ENCODE measurements at places on chromosomes 1 and 21.

- DNase-seq, result no peak
Observed at GRCh38 chr1:64047549-64047996, 155.8 kb upstream of the UBE2U start.

DNA sequence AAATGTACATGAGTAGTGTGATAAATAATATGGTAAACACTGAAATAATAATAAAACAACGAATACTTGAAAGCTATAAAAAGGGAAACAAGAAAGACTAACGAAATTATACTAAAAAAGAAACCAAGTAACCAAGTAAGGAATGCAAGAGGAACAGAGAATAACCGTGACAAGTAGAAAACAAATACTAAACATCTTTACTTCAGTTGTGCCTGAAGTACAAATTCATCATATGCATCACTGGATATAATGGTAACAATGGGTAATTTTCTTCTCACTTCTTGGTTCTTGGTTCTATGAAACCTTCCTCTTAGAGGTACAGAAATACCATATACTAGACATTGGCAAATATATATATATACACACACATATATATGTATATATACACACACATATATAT, 1093.6 kb upstream of the B3GALT2 start:
- DNase-seq, result no peak

DNA sequence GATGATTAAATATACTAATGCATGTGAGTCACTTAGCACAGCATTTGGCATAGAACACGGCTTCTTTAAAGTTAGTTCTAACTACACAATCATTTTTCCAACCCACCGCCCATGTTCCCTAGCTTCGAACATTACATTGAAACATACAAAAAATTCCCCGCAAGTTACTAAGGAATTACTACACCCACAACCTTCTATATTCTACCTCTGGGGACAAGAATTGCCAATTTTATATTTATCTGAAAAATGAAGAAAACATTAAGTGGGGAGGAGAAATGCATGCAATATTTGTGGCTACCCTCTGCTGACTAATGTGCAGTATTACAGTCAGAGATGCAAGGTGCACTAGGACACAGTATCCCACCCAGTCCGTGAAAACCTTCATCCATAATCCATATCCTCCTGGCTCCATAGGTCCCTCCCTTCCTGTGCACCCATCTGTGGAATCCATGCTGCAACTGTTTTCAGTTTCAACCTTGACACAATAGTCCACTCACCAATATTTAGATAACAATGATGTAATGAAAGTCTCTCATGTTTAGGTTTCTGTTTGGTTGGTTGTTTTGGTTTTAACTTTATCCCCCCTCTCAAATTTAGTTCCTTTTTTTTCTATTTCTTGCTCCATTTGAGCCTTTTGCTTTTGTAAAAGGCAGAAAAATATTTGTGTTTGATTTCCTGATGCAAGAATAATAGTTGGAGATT, 31.6 kb downstream of the RGS5 start:
- no peak for DNase-seq

- DNase-seq, result no peak
Observed at GRCh38 chr1:218886101-218886871, 287.4 kb upstream of the LYPLAL1 start.

GRCh38 chr1:228902781-228903433, 167.6 kb downstream of the RHOU start:
- DNase-seq, result no peak

- DNase-seq, result no peak
Observed at GRCh38 chr1:214331827-214332423, 51.0 kb downstream of the SMYD2 start.

DNA sequence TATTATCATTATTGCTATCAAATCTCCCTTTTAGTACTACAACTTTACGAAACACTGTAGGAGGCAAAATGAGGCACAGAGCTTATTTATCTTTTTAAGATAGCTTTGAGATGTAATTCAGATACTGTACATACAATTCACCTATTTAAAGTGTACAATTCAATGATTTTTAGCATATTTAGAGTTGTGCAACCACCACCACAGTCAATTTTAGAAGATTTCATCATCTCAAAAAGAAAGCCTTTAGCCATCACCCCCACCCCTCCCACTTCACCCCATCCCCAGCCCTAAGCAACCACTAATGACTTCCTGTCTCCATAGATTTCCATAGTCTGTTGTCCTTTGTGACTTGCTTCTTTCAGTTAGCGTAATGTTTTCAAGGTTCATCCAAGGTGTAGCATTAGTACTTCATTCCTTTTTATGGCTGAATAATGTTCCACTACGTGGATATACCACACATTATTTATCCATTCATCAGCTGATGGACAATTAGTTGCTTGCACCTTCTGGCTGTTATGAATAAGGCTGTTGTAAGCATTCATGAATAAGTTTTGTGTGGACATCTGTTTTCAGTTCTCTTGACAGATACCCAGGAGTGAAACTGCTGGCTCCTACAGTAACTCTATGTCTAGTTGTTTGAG, 9.4 kb upstream of the CAPN9 start:
- DNase-seq, result no peak

DNA sequence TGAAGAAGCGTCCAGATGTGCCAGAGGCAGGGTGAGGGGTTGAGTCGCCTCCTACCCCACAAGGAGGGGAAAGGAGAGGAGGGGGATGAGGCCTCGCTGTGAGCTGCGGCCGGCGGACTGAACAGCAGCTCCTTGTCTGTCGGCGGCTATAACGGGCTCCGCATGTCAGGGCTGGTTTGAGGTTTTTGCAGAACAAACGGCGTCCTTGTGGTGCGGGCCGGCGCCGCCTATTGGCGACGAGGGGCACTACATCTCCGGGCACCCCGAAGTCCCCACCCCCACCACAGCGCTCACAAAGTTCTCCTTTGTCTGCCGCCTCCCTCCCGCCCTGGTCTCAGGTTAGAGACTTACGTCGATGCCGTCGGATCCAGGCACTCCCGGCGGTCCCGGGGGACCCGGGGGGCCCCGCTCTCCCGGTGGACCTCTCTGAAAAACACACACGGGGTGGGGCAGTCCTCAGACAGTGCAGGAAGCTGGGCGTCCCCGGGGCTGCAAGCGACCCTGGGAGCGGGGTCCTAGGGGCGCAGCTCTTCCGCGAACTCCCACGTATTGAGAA, 1.8 kb downstream of the COL9A2 start:
- DNase-seq, result peak; percentile 77

- DNase-seq, result no peak
Observed at GRCh38 chr1:152487871-152488270, 22.7 kb upstream of the LCE5A start.

GRCh38 chr1:240031009-240031408, 60.7 kb upstream of the FMN2 start:
- DNase-seq, result no peak

DNA sequence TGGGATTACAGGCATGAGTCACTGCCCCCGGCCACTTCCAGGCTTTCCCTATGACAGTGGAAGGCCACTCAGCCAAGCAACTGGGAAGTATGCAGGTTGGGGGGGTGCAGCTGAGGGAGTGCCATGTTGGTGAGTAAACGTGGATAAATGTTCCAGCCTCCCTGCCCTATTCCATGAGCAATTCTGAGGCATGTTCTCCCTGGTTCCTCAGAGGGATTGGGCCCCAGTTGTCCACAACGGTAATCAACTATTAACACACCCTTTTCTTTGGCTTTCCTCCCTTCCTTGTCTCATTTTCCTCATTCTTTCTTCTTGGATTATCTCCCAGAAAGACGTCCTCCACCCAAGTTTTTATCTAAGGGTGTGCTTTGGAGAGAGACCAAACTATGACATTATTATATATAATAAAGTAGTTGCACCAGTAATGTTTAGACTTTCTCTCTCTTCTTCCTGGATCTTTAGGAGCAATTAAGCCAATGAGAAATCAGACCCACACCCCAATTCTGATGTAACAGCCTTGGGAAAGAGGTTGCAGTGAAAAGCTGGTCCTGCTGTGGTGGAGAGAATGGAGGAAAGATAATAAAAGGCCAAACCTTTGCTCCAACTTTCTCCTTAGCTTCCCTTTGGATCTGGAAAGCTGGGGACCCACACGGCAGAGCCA, 6.8 kb upstream of the SLAMF9 start:
- DNase-seq, result no peak

DNA sequence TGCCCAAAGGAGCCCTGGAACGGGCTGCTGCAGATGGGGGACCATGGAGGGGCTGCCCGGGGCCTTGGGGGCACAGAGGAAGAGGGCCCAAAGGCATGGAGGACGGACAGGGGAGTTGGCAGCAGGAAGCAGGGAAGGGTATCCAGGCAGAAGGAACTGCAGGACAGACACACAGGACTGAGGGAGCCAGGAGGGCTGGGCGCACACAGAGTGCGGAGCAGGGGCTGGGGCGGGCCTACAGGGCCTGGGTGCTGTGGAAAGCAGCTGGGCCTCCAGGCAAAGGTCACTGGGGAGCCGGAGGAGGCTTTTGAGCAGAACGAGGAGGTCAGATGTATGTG, 28.1 kb downstream of the KRTAP10-1 start:
- no peak for DNase-seq

GRCh38 chr1:150534002-150534401, 15.2 kb upstream of the ADAMTSL4 start:
- DNase-seq, result no peak

DNA sequence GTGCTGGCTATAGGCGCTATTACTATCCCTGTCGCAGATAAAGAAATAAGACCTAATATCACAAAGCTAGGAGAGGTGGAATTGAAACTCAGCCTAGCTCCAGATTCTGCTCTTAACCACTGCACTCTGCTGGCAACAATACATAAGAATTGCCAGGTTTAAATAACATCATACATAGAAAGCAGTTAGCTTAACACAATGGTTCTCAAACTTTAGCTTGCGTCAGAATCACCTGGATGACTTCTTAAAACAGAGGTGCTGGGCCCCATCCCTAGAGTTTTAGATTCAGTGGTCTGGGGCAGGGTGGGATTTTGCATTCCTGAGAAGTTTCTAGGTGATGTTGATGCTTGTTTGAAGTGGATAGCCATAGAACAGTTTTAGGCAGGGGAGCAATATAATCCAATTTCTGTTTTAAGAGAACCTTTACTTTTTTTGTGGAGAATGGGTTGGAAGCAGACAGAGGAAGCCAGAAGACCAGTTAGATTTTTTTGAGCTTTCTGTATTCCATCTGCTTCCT, 1.1 kb upstream of the POMGNT1 start:
- DNase-seq, result no peak

DNA sequence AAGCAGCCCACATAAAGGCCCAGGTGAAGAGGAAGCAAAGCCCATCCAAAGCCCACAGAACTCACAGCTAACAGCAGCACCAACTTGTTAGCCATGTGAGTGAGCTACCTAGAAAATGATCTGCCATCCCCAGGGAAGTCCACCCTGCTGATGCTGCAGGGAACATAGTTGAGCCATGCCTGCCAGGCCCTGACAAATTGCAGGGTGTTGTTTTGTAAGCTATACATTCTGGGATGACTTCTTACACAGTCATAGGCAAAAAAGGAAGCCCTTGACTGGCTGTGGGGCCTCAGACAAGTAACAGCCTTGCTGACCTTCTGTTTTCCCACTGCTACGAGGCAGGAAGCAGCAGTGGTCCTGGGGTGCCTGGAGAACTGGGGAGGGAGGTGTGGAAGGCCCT, 262.7 kb downstream of the MATN1 start:
- no peak for DNase-seq

- no peak for DNase-seq
Observed at GRCh38 chr1:37325010-37325409, 149.4 kb upstream of the ZC3H12A start.

- DNase-seq, result no peak
Observed at GRCh38 chr21:33028773-33029384, 3.1 kb downstream of the OLIG2 start.

- no peak for DNase-seq
Observed at GRCh38 chr1:218025454-218025853, 259.6 kb upstream of the RRP15 start.

DNA sequence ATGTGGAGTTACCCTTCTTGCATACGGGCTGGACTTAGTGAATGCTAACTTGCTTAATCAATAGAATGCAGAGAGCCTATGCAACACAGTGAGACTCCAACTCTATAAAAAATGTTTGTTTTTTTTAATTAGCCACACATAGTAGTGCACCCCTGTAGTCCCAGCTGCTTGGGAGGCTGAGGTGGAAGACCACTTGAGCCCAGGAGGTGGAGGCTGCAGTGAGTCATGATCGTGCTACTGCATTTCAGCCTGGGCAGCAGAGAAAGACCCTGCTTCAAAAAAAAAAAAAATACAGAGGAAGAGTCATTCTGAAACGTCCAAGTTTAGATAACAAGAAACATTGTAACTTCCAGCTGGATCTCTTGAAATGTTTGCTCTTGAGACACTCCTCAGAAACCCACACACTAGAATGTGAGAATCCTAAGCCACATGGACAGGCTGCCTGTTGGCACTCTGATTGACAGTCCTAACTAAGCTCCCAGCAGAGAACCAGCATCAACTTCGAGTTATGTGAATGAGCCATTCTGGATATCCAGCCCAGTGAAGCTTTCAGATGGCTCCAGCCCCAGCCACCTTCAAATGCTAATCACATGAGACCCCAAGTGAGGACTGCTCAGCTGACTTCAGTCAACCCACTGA, 20.0 kb upstream of the CAP1 start:
- DNase-seq, result no peak

DNA sequence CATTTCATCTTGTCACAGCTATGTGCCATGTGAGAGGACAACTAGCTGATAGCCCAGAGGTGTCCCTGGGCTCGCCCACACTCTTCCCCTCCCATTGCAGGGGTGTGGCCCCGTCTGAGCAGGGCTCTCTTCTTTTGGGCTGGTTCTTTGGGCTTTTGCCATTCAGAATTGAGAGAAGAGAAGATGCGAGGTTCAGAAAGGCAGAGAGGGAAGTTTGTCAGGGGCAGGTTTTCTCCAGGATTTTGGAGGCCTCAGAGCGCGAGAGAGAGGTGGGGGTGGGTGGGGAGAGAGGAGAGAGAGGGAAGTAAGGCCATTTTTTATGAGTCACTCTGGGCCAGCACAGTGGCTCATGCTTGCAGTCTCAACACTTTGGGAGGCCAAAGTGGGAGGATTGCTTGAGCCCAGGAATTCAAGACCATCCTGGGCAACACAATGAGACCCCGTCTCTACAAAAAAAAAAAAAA, 5.2 kb downstream of the IFI6 start:
- DNase-seq, result no peak

- DNase-seq, result no peak
Observed at GRCh38 chr1:92795166-92795565, 10.3 kb upstream of the EVI5 start.

DNA sequence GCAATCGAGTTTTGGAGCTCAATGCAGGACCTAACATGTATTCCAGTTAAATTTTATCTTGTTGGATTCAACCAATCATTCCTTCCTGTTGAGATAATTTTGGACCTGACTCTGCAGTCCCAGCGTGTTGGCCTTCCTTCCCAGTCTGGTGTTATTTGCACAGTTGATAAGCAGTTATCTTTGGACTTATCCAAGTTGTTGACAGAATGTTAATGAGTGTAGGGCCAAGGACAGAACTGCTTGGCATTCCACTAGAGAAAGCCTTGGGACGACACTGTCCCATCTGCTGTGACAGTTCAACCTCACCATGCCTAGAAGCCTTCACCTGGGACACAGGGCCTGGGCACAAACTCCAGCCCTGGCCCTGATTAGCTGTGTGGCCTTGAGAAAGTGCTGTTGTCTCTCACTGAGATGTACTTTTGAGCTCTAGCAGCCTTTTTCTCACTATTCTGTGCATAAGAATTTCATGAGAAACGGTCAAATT, 104.1 kb upstream of the SLC25A33 start:
- DNase-seq, result no peak

- DNase-seq, result no peak
Observed at GRCh38 chr1:15344800-15345704, 64.6 kb upstream of the EFHD2 start.

- DNase-seq, result no peak
Observed at GRCh38 chr1:234559152-234559901, 50.7 kb downstream of the IRF2BP2 start.

GRCh38 chr21:14382486-14382834, 486 bp downstream of the HSPA13 start:
- DNase-seq, result peak; percentile 24
